ENCODE measurements at places on chromosomes 5 and 9.
A peak's percentile ranks its signal among the peaks of the same experiment; 100 is the strongest.

DNA sequence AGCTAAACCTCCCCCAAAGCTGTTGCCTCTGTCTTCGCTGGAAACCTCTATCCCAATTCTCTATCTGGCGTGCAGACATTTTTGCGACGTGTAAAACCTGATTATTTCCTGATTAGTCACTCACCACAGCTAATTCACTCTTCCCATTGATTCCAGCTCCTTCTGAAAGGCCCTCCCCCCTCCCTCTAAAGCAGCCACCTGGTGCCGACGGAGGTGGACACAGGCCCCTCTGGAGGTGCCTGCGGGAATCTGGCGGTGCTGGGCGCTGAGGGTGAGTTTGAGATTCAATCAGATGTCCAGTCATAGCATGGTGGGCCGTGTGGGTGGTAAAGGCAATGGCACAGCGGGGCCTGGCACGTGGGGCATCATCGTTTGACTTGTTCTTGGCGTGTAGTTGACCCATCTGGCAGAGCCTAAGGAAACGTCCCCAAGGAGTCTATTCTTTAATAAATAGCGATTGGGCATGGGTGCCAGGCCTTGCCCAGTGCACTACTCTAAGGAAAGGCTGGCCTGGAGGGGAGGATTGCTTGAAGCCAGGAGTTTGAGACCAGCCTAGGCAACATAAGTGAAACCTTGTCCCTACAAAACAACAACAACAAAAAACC is 271.1 kb upstream of the MVB12B start:
- no peak for DNase-seq

DNA sequence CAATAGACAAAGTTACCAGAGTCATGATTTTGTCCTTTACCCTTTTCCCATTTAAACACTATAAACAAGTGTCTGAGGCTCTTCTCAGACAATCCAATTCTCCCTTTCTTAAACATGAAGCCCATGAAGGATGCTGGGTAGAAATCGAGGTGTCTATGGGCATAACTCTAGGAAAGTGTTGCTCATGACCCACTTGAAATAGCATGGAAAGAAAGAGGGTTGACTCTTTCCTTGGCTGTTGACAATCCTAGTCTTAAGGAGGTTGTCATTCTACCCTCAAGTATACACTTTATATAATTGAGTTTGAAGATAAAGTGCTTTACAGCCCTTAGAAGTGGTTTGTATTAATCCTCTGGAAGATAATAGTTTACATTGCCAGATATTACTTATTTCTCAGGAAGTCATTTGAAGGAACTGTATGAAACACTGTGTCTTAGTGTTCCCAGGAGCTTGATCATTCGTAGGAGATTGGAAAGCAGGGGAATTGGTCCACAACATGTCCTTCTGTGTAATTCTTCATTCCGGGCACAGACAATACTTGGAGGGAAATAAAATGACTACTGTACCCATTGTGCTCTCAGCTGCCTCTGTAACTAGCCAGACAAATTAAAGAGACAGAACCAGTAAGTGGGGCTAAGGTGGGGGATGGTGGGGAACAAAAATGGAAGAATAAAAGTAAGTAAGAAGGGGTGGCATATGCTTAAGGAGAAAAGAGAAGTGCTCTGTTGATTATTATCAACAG is 1078.3 kb upstream of the DMAC1 start:
- no peak for DNase-seq

DNA sequence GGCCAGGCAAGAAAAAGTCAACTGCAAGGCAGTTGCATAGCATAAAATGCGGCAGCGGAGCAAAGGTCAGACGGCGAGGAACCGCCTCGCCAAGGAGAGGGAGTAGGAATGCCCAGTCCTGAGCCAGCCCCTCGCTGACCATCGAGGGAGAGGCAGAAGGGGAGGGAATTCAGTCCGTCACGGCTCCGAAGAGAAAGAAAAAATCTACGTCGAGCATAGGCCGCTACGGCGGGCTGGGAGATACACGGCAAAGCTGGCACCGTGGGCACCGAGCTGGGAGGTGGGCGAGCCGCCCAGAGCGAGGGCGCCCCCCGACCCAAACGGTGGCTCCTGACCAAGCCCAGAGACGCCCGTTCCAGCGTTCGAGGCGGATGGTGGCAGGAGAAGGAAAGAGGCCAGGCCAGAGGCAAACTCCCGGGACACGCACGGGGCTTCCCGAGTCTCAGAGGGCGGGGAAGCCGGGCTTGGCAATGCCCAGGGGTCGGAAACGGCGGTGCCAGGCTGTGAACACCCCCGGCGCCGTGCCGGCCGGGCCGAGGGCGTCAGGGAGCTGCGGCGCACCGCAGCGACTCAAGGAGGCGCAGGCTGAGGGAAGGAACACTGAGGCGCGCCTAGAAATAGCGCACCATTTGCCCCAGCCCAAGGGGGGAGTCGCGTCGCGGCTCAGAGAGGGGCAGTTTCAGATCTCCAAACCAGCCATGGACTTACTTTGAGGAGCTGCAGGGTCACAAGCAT is 518 bp downstream of the SPRY4 start:
- no peak for DNase-seq

DNA sequence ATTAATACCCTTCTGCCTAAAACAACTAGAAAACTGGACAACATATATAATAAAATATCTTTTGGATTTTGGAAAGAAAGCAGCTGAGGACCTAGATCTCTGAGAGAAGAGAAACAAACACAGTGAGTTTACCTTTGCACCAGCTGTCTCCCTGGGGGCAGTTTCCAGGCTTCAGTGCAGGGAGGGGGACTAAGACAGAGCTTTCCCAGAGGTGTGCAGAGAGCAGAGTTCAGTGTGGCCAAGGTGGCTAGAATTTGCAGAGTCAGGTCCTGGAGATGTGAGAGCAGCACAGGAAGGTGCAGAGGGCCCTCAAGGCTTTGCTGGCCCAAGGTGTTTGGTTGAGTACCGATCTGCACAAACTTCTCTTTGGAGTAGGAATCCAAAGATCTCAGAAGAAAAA is 26.3 kb upstream of the PTPDC1 start:
- DNase-seq, result no peak

DNA sequence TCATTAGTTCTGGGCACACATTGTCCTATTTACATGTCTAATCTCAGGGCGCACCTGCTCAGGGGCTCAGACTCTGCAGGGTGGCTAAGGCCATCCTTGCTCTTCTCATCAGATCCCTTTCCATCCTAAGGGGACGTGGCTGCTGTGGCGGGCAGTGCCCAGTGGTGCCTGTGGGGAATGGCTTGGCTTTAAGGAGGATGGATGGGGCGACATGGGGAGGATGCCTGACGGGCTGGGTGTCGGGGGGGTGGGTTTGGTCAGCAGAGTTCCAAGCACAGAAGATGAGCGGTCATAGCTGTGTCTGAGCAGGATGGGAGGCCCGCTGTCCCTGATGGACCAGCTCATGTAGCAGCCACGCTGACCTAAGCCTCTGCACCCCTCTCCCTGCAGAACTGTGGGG is 40.9 kb upstream of the SUSD3 start:
- DNase-seq, result no peak

GRCh38 chr5:633501-633955 is 21.4 kb downstream of the CEP72 start:
- DNase-seq, result no peak

GRCh38 chr9:124941679-124942561 is 1.0 kb upstream of the GOLGA1 start:
- DNase-seq, result peak; percentile 43

DNA sequence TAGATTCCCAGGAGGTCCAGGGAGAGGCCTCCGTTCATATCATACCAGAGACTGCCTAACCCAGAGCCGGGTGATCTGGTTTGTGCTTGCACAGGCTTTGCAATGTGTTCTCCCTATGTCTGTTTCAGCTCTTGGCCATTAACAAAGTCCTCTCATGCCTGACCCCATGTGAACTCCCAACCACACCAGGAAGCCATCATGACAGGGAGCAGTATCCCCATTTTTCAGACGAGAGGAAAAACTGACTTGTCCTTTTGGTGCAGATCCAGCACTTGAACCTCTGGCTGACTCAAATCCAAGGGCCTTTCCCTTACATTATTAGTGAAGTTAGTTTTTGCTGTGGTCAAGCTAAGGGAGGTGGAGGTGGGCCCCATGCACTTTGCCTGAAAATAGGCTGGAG is 58.4 kb downstream of the TEX10 start:
- no peak for DNase-seq

GRCh38 chr5:17234374-17234773 is 16.9 kb downstream of the BASP1 start:
- DNase-seq, result no peak

DNA sequence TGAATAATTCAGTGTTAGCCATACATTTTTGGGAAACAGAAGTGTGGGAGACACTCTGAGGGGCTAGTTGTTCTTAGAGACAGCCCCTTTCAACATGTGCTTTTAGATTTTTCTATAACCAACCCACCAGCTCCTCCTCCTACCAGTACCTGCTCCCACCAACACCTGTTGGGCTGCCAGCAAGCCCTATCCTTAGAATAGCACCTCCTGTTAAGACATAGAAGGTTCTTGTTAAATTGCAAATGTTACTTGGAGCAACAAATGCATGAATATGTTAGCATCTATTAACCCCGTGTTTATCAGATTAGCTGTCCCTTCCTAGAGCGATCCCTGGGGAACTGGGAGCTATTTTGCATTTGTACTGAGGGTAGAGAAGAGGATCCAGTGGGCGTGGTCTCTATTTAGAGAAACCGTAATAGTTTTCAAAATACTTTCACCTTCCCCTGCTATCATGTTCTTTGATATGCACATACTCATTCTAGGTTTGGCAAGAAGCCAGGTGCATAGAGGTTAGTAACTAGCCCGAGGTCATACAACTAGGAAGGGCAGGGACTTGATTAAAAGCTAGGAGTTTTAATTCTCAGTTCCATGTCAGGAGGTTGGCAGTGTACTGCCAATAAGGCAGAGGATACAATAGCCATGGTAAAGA is 334.4 kb downstream of the KCTD16 start:
- DNase-seq, result no peak

GRCh38 chr5:124621279-124621678 is 125.2 kb downstream of the ZNF608 start:
- no peak for DNase-seq

- DNase-seq, result no peak
Observed at GRCh38 chr9:69097064-69097463, 61.5 kb downstream of the FXN start.

- DNase-seq, result no peak
Observed at GRCh38 chr9:25733336-25733982, 55.2 kb upstream of the TUSC1 start.

DNA sequence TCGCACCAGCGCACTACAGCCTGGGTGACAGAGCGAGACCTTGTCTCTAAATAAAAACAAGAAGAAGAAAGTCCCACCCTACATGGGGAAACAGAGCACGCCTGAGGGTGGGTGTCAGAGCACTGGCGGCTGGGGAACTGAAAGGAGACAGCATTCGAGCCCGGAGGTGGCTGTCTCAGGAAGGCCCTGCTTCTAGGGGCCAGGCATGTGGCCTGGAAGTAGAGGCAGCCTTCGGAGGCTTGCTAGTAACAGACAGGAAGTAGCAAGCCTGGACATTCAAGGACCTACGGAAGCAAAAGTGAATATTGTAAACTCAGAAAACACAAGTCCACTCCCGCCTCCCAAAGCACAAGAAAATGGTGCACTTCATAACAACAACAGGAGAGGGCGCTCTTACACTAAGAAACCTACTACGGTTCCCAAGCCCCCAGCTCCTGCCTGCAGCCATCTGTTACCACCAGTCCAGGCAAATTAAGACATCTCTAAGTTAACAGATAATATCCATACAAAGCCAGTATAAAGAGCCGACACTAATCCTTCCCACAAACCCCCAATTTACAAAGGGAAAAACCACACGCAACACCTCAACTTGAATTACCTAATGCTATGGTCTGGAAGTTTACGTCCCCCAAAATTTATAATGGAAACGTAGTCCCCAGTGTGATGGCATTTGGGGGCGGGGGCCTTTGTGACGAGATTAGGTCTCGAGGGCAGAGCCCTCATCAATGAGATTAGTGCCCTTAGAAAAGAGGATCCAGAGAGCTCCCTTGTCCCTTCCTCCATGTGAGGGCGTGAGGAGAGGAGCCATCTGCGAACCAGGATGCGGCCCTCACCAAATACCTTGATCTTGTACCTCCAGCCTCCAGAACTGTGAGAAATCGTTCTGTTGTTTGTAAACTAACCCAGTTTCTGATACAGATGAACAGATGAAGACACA is 7.7 kb downstream of the RASGEF1C start:
- no peak for DNase-seq

DNA sequence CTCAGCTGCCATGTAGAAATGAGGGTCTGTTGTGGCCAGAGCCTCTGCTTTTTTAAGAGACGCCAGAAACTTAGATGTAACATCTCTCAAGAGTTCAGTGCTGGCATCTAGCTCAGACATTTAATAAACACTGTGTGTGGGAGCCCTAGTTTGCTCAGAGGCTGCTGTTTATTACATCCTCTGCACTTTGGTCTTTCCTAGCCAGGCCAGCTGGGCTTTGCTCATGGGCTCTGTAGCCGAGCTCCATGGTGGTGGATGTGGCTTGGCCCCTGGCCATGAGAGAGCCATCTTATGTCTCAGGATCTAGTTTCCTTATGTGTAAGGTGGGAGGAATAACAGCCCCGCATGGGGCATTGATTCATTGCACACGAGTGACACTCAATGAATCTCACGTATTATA is 30.0 kb downstream of the ARHGEF37 start:
- no peak for DNase-seq

GRCh38 chr5:43401827-43402226 is 10.4 kb downstream of the CCL28 start:
- DNase-seq, result no peak

GRCh38 chr5:139862313-139862712 is 66.7 kb downstream of the PSD2 start:
- no peak for DNase-seq

GRCh38 chr5:75818661-75819060 is 101.4 kb upstream of the POC5 start:
- no peak for DNase-seq

DNA sequence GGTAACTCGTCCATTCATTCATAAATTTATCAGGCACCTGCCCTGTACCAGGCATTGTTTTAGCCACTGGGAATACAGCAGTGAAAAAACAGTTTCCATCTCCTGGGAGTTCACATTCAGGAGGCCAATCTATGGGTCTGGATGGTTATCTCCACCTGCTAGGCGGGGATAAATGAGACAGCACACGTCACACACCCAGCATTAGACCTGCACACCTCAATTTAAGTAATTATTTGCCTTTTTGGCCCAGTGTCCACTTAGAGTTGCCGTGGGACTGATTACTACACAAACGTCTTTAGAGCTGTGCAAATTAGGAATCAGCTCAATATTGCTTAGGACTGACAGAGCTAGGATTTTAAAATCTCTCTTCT is 46.1 kb downstream of the STK10 start:
- no peak for DNase-seq

DNA sequence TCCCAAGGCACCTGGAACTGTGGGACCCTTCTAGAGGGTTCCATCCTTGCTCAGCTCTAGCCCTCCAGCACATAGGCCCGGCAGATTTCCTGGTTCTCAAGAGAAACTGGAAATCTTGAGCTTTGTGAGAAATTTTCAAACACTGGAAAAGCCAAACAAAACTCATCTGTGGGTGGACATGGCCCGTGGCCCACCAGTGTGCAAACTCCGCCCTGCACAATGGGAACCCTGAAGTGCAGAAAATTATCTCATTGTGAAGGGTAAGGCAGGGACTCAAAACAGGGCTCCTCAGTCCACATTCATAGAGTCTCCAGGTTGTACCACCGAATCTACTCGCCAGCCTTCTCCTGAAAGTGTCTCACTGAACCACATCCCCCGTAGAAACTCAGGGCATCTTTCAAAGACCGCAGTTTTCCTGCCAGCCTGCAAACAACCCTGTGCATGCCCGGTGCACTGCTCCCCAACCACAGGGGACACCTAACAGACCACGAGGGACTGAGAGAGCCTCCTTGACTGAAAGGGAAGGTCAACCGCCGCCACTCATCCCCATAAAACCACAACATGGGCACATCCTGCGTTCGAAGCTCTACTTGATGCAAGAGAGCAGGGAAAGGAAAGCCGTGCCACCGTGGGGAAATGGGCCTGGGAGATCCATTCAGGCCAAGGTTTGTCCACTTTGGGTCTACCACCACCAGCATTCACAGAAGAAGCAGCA is 18.1 kb downstream of the ADAMTS2 start:
- DNase-seq, result no peak
